Stimulated activated CD4-positive, alpha-beta T cell treated with anti-CD3 and anti-CD28 coated beads, Interleukin-2, amount 100 ng/mL, for 4 hours (primary cell): ENCODE measurements at places on chromosomes 11 and 22.
A peak's percentile ranks its signal among the peaks of the same experiment; 100 is the strongest.

- DNase-seq: no peak
Measured at GRCh38 chr22:17941471-17942406, 82.6 kb downstream of the MICAL3 start.

DNA sequence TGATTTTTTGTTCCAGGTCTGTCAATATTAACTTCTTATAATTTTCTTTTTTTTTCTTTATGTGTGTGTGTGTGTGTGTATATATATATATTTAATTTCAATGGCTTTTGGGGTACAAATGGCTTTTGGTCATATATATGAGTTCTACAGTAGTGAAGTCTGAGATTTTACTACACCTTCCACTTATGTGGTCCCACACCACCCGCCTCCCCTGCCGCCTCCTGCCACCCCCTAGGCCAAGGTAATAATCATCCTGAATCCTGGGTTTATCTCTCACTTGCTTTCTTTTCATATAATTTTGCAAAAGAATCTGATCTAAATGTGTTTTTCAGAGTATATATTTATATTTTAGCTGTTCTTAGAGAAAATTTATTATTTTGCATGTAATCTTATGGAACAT lies 11.1 kb downstream of the NEAT1 start:
- no peak for DNase-seq

DNA sequence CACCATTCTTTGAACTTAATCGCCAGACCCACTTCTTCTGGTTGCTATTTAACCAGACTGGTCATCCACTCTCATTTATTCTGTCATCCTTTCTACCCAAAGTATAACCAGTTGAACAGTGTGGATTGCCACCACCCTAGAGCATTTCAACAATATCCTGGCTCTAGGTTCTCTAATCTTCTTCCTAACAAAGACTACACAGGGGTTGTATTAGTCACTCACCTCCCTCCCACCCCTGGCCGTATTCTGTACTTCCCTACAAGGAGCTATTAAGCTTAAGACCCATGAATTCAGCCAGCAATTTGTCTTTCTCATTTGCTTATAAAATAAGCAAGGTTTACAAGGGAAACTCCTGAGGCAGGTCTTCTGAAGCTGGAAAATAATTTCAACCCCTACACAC lies 46.9 kb upstream of the CEP126 start:
- DNase-seq: no peak

GRCh38 chr11:65810046-65810868 lies 23.4 kb downstream of the OVOL1 start:
- DNase-seq: no peak

- DNase-seq: no peak
Measured at GRCh38 chr22:21907638-21908522, 40.4 kb upstream of the MAPK1 start.

DNA sequence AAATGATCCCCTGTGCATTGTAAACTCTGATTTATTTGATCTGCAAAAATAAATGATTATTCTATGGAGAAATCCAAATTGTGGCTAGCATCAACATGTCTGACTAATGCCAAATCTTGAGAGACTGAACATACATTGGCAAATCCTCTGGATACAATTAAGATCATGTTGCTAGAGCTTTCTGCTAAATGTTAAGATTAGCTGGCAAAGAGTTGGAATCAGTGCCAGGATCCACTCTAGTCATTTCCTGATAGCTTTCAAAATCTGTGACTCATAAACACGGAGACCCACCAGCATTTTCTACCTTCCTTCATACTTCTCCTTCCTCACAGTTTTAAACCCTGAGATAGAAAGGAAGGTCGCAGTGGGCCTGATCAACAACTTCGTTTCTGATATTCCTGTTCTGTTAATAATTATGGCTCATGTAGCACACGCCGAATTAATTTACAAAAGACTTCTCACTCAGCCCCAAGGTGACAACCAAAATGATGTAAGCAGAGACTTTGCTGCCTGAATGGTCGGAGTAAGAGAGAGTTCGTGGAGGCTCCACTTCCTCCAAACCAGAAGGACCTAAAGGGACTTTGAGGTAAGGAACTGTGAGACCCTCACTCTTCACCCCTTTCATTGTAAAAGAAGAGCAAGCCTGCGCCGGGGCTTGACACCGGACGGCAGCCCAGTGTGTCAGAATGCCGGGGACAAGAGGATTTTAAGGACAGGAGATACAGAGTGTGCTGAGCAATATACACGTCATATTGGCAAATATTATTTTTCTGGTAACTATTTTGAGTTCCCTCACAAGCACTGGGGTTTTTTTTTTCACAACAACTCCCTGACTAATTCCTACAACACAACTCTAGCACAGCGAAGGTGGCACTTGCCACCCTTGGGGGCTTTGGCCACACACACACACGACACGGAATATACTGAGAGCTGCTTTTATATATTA lies 42.0 kb downstream of the SERPINH1 start:
- DNase-seq: no peak

DNA sequence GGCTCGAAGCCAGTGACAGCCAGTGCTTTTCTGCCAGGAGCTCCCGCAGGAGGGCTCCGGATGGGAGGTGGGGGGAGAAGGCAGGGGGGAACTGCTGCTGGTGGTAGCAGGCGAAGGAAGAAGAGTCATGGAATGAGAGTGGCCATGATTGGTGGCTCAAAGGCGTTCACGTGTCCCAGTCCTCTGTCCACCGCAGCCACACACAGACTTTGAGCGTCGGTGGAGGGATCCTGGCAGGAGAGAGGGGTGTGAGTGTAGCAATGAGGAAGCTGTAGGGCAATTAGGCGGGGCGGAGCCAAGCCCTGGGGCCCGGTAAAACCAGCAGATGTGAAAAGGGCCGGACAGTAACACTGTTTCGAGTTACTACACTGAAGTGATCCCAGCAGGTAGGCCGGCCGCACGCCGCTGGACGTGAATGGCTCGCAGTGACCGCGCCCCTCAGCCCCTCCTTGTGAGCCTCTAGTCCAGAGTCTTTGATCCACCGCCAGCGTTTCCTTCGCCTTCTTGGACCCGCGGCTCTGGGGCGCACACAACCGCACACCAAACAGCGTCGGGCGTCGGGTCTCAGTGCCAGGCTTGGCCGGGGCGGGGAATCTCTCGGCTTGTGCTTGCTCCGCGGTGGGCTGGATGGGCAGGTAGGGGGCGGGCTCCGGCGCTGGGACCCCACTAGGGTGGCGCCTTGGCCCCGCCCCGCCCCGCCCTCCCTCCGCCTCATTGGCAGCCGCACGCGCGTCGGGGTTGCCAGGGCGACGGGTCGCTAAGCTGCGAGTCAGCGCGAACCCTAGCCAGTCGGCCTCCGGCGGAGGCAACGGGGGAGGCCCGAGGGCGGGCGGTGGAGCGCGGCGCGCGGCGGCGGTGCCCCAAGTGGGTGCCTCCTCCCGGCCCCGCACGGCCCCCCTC lies at the start of gene LRRC10B:
LRRC10B (plus strand) TSS at position 788 of the 900 bp plus-strand sequence. CDS start 250 bp downstream, outside the sequence.
- DNase-seq: peak; percentile 19

- no peak for DNase-seq
Measured at GRCh38 chr11:47418454-47419259, 7.6 kb downstream of the PSMC3 start.

GRCh38 chr22:44192098-44192815 lies 11.5 kb downstream of the PARVG start:
- DNase-seq: no peak

GRCh38 chr11:92751594-92751993 lies 217.9 kb upstream of the MTNR1B start:
- no peak for DNase-seq
